Lower leg skin (tissue), 4 donors: ENCODE measurements at places on chromosomes 12 and 14. TPM values are rescaled to one million over a fixed set of nuclear protein-coding genes. Genes with fewer than 3 reads are reported as not detected.
A peak's percentile ranks its signal among the peaks of the same experiment; 100 is the strongest.

The NABP2 gene
- total RNA-seq: 17.3 TPM

- DNase-seq: no peak
Measured at GRCh38 chr14:39315859-39316444, 82.2 kb downstream of the MIA2 start.

- DNase-seq: no peak
Measured at GRCh38 chr12:92675092-92675865, 27.5 kb upstream of the PLEKHG7 start.

DNA sequence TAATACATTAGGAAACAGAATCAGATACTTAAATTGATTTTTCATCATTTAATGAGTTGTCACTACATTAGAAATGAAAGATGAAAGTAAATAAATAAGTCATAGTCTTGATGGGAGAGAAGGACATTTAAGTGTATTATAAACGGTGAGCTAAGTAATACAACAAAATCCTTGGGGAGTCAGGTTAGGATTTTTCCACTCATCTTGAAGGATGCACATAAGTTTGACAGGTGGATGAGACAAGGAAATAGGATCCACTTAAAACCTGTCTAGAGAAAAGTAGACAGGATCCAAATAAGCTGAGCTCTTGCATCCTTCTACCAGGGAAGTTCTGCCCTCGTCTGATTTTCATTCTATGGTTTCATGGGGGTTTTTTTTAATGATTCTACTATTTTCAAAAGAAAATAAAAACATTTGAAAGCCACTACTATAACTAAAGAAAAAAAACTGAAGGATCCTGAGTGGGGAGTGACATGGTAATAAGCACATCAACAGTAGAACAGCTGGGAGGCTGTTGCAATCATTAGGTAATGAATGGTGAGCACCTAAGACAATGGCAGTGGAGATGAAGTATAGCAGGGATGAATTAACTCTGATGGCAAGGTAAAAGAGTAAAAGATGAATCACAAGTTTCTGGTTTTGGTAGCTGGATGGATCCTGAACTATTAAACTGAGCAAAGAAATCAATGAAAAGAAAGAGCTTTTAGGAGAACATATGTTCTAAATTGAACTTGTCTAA is 17.0 kb downstream of the CEP128 start:
- DNase-seq: no peak

The MYH6 gene
- total RNA-seq: not detected

GRCh38 chr12:69935651-69936100 is 110.6 kb downstream of the MYRFL start:
- peak; percentile 21 for DNase-seq

The P2RX7 gene
- total RNA-seq: 38.6 TPM

GRCh38 chr12:48054955-48055821 is 50.7 kb downstream of the SENP1 start:
- no peak for DNase-seq

GRCh38 chr12:43728698-43729097 is 29.9 kb downstream of the PUS7L start:
- no peak for DNase-seq

DNA sequence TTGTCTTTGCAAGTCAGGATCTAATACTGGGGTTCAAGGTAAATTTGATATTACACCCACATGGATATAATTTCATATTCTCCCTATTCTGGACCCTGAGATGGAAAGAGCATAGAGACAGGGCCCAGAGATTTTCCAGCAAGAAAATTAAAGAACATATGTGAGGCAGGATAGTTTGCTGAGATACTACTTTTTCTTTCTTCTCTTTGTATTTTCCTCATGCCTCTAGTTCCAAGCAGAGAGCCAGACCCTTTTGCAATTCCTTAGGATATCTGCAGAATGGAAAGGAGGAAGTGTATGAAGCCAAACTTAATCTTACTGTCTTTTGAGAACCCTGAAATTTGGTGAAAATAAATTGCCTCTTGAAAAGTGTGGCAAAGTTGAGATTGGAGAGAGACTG is 34.0 kb upstream of the RNASE3 start:
- DNase-seq: no peak
